ENCODE measurements at places on chromosomes 16 and 17.
A peak's percentile ranks its signal among the peaks of the same experiment; 100 is the strongest.

DNA sequence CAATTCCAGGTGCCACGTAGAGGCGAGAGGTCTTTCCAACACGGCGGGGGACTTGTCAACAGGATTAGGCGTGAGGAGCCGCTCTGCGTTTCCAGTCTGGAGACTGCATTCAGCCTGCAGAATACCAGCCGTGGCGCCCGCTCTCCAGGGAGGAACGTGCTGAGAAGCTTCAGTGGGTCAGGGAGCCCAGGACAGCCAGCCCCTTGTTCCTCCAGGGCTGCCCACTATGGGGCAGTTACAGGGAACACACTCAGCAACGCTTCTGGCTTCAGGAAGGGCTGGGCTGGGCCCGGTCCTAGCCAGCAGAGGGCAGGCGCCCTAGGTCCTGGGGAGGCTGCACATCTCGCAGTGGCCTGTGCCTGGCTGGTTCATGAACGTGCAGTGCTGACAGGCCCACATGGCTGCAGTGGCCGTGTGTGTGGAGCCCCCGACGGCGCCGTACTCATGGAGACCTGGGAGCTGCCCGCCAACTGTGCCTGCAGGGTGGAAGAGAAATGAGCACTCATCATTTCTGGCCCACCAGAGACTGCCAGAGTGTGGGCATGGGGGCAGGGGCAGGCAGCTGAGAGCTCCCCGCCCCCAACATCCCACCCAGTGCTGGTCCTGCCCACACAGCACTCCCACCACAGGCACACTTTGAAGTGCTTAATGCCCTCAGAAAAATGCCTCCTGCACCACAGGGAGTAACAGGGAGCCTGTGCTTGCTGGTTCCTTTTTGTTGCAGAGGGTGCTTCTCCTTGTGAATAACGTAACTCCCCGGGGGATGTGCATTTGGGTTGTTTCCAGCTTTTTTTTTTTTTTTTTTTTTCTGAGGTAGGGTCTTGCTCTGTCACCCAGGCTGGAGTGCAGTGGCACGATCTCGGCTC lies 7.0 kb upstream of the FAAP100 start:
- DNase-seq: no peak

GRCh38 chr16:11562941-11563340 lies 23.8 kb downstream of the LITAF start:
- DNase-seq: no peak

DNA sequence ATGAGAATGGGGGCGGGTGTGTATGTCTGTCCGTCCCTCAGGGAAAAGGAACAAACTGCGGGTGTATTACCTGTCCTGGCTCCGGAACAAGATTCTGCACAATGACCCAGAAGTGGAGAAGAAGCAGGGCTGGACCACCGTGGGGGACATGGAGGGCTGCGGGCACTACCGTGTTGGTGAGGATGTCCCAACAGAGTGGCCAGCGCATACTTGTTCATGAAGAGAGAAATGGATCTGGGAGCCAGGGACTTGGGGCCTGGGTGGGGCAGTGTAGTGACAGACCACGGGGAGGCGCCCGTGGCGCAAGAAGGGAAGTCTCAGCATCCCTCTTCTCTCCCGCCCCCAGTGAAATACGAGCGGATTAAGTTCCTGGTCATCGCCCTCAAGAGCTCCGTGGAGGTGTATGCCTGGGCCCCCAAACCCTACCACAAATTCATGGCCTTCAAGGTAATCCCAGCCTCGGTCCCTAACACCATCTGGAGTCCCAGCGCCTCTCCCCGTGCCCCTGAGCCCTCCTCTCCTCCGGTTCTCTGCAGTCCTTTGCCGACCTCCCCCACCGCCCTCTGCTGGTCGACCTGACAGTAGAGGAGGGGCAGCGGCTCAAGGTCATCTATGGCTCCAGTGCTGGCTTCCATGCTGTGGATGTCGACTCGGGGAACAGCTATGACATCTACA lies 3.5 kb upstream of the C17orf107 start:
- no peak for DNase-seq

DNA sequence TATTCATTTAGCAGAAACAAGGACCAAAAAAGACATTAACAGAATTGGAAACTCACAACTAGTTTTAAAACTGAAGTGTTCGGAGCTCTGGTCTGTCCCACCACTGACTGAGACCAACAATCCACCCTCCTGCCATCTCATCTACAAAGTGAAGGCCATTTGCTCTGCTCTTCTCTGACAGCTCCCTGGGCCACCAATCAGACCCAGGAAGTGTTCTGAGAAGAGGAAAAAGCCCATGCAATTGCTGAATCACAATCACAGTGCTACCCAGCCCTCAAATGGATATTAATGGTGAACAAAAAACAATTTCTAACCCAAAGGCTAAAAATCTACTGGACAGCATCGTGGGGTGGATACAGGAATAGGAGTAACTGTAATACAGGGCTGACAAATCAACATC lies 2.1 kb downstream of the RPL23 start:
- no peak for DNase-seq

DNA sequence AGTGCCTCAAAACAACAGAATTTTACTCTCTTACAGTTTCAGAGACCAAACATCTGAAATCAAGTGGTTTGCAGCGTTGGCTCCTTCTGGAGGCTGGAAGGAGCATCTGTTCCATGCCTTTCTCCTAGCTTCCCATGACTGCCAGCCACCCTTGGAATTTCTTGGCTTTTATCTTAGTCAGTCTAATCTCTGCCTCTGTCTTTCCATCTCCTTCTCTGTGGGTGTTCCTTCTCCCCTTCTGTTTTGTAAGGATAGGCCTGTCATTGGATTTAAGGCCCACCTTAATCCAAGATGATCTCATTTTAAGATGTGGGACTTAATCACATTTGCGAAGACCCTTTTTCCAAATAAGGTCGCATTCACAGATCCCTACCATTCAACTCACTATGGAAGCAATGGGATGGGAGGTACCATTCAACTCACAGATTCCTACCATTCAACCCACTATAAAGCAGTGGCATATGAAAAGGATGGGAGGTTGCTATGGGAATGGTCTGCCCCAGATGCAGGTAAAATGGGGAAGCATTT lies 321.8 kb downstream of the WWOX start:
- no peak for DNase-seq

DNA sequence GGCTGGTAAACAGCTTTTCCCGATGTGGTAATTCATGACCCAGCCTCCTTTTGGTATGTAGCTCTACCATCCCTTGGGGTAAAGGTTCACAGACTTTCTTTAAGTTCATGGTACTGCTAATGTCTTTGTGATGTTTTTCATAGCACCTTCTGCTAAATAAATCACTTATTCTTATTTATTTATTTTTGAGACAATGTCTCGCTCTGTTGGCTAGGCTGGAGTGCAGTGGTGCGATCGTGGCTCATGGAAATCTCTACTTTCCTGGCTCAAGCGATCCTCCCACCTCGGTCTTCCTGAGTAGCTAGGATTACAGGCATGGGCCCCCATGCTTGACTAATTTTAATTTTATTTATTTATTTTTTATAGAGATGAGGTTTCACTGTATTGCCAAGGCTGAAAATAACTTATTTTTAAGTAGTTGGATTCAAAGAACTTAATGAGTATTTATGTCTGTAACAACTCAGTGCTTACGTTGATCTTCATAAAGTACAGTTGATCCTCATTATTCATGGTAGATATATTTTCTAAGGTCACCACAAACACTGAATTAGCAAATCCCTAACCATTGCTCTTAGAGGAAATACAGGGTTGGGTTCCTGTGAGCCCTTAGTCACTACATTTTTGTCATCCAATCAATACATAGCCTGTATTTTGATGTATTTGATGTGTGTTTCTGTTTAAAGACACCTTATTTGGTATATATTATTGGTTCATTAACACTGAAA lies 97.1 kb downstream of the SHISA9 start:
- DNase-seq: no peak

DNA sequence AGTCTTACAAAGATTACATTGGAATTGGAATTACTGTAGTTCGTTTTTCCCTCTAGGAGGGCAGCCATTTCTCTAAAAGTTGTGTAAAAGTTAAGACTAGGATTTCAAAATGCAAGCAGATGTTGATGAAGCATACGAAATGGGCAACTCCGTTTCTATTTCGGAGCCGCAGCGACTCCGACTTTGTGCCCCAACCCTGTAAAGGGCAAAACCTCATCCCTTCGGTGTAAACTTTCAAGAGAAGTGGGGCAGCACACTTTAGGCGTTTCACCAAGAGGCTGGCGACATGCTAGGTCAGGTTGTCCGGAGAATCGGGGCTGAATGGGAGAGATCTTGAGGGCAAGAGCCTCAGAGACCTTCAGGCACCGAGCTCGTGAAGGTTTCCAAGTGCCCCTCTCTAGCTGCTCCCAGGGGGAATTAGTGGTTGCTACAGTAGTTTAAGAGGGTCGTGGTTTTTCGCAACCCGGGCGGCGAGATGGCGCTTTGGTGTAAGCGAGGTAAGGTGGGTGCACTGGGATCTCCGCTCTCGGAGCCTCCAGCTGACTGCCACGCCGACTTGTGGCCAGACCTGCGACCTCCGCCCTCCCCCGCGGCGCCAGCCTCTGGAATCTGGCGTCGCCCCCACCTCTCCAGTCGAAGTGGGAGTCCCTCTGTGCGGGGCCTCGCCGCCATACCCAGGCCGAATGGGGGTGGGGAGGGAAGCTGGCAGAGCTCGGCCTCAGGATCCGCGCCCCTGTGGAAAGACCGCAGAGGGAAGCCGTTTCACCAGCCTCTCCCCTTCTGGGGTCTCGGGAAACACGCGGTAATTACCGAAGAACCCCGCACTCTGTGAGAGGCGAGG lies 1.0 kb upstream of the HEXIM2 start:
- peak; percentile 62 for DNase-seq

DNA sequence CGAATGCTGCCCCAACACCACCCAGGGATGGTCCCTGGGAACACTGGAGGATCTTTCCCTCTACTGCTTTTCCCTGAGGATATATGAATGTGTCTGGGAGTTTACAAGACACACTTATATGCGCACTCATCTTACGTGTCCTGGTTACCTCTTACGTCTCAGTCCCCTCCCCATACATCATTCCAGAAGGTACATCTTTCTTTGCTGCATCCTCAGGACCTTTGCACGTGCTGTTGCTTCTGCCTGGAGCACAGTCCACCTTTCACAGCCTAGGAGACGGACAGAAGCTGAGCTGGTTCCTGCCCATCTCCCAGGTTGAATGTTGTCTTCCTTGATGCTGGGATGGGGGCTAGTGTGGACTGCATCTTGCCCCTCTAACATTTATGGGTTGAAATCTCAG lies 153.0 kb upstream of the FOXF1 start:
- no peak for DNase-seq

DNA sequence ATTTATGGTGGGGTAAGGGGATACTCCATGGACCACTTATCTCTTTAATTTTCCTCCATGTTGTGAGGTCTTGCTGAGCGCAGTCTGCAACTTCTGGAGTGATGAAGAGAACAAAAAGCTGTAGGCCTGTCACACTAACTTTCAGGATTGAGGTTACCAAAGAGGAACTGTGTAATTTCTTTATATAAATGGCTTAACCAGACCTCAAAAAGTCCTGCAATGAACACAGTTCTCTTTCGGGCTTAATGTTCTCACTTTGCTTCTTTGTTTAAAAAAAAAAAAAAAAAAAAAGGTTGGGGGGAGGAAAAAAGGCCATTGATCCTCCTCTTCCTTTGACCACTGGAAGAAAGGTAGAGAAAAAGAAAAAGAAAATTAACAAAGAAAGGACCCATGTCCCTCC lies 86.8 kb upstream of the SOX9 start:
- DNase-seq: no peak

GRCh38 chr16:79826732-79827475 lies 226.4 kb upstream of the MAF start:
- DNase-seq: no peak

DNA sequence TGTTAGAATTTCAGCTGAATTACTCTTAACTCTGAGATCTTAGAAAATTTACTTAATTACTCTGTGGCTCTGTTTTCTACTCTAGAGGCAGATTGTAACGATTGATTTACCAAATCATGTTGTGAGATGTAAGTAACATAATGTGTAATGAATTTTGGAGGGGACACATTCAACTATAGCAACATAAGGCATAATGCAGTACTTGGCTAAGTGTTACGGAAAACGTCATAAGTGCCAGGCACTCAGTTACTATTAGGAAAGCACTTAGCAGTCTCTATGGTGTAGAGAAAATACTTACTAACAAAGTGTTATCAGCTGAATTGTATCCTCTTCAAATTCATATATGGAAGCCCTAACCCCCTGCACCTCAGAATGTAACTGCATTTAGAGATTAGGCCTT lies 40.6 kb upstream of the CDH8 start:
- DNase-seq: no peak

Measured in stimulated activated naive B cell treated with anti-CD40 and anti-IgM and Interleukin-4, amounts not matched to agents 10 μg/mL and 1 μg/mL and 100 μg/mL, for 72 hours (primary cell).